ENCODE measurements at places on chromosomes 1 and 21.

DNA sequence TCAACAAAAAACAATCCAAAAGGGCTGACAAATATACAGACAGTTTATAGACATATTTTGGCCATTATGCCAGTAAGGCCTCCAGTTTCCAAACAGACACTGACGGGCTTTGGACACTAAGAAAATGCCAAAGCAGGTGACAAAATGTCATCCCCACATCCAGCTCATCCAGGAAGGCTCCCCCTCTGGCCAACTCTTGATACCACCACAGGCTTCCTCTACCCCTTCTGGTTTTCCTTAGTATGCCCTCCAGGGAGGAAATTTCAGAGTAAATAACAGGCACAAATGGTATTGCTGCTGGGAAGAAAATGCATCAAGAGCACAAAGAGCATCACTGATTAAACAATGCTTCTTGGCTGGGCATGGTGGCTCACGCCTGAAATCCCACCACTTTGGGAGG is 225.3 kb downstream of the VAV3 start:
- no peak for DNase-seq

DNA sequence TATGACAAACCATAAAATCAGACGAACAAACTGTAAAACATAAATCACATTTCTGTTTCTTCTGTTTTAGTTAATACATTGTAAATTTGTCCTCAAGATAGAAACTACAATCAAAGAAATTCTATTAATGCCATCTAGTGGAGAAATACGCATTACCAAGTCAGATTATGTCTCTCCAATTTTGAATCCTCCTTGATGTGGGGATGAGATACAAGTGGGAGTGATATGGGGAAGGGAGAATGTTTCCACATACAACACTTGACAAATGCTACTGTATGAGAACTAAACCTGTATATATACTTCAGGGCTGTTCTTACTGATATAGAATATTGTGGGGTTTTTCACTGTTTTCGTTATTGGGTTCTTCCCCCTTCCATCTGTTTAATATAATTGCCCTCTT is 2.6 kb downstream of the HFM1 start:
- peak; percentile 29 for DNase-seq

DNA sequence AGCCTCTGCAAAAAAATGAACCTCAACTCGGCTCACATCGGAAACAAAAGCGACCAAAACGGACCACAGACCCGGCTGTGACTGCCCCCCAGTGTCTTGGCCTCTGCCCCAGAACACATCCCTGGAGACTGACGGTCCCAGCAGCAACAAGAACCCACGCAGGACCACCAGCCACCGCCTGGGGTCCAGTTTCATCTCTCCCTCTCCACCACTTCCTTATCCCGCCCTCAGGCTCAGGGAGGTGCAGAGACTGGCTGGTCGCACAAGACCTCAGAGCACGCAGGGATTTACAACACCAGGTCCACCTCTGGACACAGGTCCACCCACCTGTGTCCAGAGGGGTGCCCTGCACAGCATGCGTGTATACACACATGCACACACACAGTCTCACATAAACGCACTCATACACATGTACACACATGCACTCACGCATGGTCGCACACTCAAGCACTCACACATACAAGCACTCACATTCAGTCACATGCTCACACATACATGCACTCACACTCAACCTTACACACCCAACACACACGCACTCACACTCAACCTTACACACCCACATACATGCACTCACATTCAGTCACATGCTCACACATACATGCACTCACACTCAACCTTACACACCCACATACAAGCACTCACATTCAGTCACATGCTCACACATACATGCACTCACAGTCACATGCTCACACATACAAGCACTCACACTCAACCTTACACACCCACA is 18.6 kb upstream of the TMEM52 start:
- no peak for DNase-seq

- DNase-seq, result peak; percentile 65
These were observed 25.2 kb upstream of the EPS8L3 start for GRCh38 chr1:109788695-109789521.

DNA sequence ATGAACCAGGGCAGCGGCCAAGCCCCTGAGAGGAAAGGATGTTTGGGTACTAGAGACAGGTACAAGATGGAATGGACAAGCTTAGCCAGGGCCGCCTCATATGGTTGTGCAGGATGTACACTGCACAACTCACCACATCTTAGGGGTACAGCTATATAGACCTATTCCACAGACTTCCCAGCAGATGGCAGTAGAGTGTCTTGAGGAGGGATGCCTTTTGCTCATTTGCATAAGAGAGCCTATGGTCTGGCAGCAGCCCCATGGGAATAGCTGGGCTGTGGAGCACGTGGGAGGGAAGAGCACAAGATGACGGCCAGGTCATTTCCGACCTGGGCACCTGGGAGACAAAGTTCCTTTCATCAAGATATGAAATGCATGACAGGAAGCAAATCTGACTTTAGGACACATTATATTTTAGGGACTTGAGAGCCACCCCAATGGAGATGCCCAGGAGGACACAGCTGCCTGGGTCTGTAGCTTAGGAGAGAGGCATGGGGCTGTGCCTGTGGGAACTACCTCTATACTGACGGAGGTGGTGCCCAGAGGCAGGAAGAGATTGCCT is 215.5 kb downstream of the KCNJ6 start:
- peak; percentile 63 for DNase-seq

- DNase-seq, result no peak
These were observed 133.7 kb downstream of the DMRTA2 start for GRCh38 chr1:50289495-50289894.

DNA sequence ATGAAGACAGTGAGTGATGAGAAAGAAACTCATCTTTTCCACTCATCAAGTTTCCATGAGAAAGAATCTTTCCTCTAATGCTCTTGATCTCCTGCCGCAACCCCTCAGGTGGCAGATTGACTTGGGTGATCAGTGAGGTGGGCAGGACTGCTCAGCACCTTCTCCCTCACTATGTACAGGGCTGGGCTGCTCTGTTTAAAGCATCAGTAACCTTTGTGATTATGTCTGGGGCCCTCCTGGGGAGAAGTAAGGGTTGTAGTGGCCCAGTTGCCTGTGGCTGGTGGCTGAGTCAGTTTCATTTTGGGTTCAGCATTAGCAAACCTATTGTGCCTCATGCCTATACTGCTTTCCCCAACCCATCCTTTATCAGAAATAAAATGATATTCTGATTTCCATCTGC is 366.0 kb downstream of the TTLL7 start:
- no peak for DNase-seq

DNA sequence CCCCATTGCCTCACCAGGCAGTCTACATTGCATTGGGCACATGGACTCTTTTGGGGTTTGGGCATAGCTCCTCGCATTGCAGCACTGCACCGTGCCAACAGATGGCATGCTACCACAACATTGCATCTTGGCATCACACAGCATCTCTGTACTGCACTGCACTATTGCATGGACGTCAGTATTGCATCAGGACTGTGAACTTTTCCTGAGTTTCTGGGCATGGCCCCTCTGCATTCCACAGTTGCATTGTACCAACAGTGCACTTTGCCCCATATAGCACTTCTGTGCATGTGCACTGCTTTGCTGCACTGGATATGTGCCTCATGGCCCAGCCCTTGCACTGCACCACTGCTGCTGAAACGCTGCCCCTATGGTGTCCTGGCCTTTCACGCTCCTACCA is 9.6 kb downstream of the PTPRU start:
- DNase-seq, result peak; percentile 52

DNA sequence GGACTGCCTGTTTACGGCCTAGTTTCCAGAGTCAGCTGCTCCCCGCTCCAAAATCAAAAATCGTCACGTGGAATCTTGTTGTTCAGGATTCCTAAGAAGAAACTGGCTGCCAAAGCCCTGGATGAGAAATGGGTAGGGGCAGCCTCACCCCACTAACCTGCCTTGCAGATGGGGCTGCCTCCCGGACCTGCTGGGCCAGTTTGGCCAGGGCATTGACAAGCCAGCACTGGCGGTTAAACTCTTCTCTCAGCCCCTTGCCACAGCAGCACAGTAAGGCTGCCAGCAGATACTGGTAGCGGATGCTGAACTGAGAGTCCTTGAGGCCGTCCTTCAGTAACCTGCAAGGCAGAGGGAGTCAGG is 31.6 kb upstream of the PPP1R15B start:
- no peak for DNase-seq

- no peak for DNase-seq
These were observed 846.9 kb upstream of the ADAMTS5 start for GRCh38 chr21:27813750-27814149.

GRCh38 chr21:21715266-21715969 is 717.2 kb downstream of the NCAM2 start:
- DNase-seq, result no peak

GRCh38 chr21:29849735-29850176 is 90.0 kb downstream of the GRIK1 start:
- DNase-seq, result peak; percentile 38

- peak; percentile 33 for DNase-seq
These were observed 29.8 kb downstream of the UCK2 start for GRCh38 chr1:165857046-165857801.

GRCh38 chr1:44926311-44926781 is 60.0 kb downstream of the EIF2B3 start:
- no peak for DNase-seq

- no peak for DNase-seq
These were observed 9.4 kb downstream of the TMEM53 start for GRCh38 chr1:44664730-44665370.

DNA sequence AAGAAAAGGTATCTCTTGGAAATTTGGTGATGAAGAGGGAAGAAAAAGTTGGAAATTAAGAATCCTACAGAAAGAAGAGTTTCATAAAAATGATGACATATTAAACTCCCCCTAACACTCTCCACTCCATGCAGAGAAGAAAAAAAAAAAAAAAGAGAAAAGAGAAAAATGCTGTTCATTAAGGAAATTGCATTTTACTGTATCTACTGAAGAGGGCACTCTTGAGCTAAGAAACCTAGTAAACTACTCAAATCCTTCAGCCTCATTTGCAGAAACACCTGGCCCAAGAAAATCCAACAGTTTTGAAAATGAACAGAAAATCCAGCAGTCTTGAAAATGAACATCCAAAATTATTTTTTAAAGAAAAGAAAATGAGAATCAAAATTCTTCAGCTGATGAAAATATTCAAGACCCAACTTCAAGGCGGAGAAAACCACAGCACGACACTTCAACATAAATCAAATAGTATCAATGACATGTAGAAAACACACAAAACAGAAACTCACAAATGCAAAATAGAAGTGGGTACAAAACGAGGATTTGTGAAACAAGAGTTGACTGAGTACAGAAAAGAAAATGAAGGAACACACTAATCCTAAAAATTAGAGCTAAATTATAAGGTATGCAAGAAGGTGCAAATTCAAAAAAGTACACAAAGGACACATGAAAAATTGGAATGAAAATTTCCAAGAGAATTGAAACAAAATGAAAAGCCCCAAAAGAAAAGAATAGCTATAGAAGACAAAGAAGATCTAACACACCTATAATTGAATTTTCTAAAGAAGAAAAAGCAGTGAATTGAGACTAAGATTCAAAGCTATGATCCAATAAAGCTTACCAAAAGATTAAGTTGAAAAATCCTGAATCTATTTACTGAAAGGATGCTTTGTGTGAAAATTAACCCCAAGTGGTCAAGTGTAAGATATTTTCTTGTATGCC is 73.2 kb upstream of the DNAJC6 start:
- no peak for DNase-seq

DNA sequence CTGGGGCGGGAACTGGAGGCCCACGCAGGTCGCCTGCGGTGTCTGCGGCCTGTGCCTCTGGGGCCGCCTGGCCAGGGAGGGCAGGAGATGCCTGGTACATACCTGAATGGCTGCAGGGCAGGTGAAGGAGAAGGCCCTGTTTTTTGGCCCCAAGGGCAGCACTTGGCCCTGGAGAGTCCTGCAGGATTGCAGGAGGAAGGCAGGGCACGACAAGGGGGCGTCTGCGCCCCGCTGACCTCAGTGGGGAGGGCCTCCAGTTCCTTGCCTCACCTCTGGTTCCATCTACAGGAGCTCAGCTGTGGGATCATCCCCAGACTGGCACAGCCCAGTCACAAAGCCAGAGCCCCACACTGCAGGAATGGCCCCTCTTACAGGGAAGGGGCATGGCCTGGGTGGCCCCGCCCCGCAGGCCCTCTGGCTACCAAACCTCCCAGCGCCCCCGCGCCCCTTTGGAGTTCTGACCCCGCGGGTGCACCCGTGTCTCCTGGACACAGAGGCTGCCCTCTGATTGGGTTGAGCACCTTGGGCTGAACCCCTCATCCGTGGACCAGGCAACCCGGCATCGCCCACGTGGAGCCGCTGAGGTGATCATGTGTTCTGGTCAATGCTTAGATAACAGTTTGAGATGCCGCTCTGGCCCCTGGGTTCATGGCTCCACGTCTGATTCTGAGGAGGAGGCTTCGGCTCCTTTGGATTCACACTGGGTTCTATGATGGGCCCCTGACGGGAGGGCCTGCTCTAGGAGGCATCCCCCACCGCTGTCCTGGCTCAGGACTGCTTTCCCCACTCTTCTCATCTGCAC is 1.3 kb upstream of the PEX10 start:
- DNase-seq, result peak; percentile 42

DNA sequence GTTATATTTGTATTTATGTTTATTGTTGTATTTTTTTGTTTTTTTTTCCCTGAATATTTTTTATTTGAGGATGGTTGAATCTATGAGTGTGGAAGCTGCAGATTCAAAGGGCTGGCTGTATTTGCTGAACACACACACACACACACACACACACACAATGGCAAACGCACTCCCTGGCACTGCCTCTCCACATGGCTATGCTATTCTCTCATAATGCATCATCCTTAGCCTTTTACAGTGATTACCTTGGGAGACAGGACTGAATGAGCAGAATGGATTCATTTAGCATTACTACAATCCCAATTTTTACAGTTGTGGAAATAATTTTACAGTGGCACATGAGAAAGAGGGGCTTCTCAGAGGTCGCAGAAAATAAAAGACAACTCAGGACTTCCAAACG is 390.1 kb downstream of the PCP4 start:
- no peak for DNase-seq

DNA sequence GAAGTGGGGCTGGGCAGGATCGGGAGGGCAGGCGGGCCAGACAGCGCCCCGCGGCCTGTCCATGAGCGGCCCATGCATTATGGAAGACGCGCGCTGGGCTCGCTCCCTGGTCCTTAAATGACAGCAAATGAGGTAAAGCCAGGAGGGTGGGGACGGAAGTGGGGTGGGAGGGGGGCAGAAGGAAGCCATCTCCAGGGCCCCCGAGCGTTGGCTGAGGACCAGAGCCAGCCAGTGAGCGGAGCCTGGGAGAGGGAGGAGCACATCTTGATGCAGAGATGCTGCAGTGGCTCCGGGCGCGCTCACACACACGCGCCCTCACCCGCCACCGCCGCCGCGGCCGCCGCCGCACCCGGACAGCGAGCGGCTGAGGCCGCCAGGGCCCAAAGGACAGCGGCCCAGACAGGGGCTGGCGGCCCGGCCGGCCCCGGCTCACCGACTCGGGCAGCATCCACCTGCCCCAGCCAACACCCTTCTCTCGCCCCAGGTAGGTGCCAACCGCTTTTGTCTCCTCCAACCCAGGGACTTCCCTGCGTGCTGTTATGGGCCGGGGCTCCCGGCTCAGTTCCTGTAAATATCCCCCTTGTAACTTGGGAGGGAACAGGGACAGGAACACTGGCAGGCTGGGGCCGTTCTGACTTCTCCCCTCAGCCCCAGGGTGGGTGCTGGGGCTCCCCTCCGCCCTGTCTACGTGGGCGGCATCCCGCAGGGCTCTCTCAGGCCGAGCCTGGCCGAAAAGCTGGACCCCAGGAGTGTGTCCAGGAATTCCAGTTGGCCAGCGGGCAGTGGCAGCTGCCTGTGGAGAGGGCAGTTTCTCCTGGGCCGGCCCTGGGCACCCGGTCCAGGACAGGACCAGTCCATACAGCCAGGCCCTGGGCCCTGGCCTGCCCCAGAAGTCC is at the start of gene CNTN2:
CNTN2 (plus strand) TSS at position 302 of the 896 bp plus-strand sequence. CDS start 9,974 bp downstream, outside the sequence.
- no peak for DNase-seq

GRCh38 chr1:6507461-6507911 is 16.0 kb upstream of the PLEKHG5 start:
- no peak for DNase-seq
